ENCODE measurements at places on chromosomes 2 and 18.

GRCh38 chr18:50432915-50433314, 58.1 kb downstream of the SKA1 start:
- no peak for DNase-seq

GRCh38 chr2:58157754-58158153, 83.4 kb downstream of the FANCL start:
- DNase-seq: no peak

GRCh38 chr2:191190861-191191552, 40.2 kb upstream of the STAT4 start:
- DNase-seq: no peak

- DNase-seq: no peak
These were observed 382.6 kb downstream of the CDH2 start for GRCh38 chr18:27794181-27794926.

Measured in stimulated activated CD4-positive, alpha-beta T cell treated with anti-CD3 and anti-CD28 coated beads, TNF-alpha, amount 100 ng/mL, for 24 hours (primary cell).